ENCODE measurements at places on chromosomes 1 and 21. TPM values are rescaled to one million over a fixed set of nuclear protein-coding genes. Genes with fewer than 3 reads are reported as not detected.

The MTARC1 gene
- 0.17 TPM for total RNA-seq

The RXRG gene
- not detected for total RNA-seq

The ADGRB2 gene
- 1.2 TPM for total RNA-seq

The HPCAL4 gene
- 0.64 TPM for total RNA-seq

- DNase-seq = peak; percentile 69
These were observed 550 bp upstream of the SYT11 start for GRCh38 chr1:155858800-155859233.
